ENCODE measurements at places on chromosomes 6 and 20.

DNA sequence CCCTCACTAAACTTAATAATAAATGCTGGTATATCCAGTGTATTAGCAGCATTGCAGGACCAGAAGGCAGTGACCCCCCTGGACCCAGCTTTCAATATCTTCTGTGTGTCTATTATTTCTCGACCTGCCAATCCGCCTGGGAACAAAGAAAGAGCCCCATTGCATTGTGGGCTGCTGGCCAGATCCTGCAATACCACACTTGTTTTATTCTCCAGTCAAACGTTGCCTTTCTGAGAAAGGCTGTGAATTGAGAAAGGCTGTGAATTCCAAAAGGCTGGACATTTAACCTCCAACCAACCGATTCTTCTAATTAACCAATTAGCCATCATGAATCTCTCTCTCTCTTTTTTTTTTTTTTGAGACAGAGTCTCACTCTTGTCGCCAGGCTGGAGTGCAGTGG, 1.5 kb upstream of the MTO1 start:
- DNase-seq = no peak

GRCh38 chr6:47724300-47724699, 25.9 kb downstream of the ADGRF4 start:
- DNase-seq = no peak

DNA sequence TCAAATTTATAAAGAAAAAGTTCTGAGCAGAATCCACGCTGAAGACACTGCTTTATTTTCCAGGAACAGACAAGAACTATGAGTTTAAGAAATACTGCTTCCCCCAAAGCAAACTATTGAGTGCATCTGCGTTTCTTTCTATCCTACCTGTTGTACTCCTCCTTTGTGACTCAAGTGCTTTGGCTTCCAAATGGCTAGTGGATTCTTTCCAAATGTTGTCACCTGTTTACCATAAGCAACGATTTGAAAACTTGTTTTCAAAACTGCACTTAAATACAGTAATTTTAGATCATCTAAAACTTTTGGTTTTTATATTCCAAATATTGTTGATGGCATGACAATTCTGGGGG, 9.5 kb downstream of the PXDC1 start:
- DNase-seq = no peak

DNA sequence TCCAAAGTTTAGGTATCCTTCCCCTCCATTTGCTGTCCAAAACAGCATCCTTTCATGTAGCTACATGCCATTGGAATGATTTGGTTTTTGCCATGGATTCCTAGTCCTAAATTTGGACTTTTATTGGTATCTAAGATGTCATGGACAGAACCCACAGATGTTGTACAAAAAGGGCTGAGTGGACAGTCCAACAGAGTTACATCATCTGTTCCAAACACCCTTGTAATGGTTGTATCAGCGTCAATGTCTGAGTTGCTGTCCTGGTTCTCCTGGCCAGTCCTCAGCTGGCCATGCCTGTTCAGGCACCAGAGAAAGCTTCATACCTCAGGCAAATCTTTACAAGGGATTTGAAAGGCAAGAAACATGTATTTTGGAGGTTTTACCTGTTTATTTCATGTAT, 191.3 kb downstream of the ESR1 start:
- DNase-seq = no peak

DNA sequence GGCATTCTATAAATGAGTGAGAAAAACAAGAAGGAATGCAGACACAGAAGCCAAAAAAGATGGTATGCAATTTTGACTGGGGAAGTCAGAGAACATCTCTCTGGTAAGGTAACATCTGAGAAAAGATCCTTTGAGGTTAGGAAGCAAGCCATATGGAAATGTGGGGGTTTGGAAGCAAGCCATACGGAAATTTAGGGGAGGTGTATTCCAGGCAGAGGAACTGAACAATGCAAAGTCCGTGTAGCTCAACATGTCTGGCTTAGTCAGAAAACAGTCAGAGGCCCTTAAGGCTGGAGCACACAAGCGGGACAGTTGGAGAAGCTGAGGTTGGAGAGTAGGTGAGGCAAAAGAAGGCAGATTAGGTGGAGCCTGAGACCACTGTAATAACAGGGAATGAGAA, 35.3 kb downstream of the RALGAPA2 start:
- DNase-seq = no peak

All from activated T-cell treated with anti-CD3 and anti-CD28 coated beads for 48 hours (primary cell).